ENCODE measurements at places on chromosomes 1 and 21. TPM values are rescaled to one million over a fixed set of nuclear protein-coding genes. Genes with fewer than 3 reads are reported as not detected.

Gene SMIM12
- total RNA-seq = 8.6 TPM

Gene KLF17
- 0.31 TPM for total RNA-seq

Gene CHD5
- total RNA-seq = 40.9 TPM

Gene GJC2
- 1.1 TPM for total RNA-seq

Gene TTC24
- not detected for total RNA-seq

Gene TAS1R1
- not detected for total RNA-seq

Gene CFAP141
- not detected for total RNA-seq

Gene ZNF593OS
- not detected for total RNA-seq

Gene SLAMF8
- total RNA-seq = not detected

Gene KRTAP12-2
- not detected for total RNA-seq

Gene F13B
- total RNA-seq = not detected

Gene F5
- under 0.01 TPM for total RNA-seq

Gene DIRAS3
- total RNA-seq = 0.94 TPM

Gene EXO1
- 3.4 TPM for total RNA-seq

Gene TNFSF4
- 1.6 TPM for total RNA-seq

Gene CORT
- 3.0 TPM for total RNA-seq

Gene AGBL4
- total RNA-seq = 3.4 TPM

Gene RASAL2
- total RNA-seq = 41.8 TPM

Gene PRDM16
- 6.7 TPM for total RNA-seq

Gene TEX38
- not detected for total RNA-seq

Gene TSSK3
- total RNA-seq = not detected

Gene ZNF436
- 95.8 TPM for total RNA-seq

Gene OR2AK2
- 0.78 TPM for total RNA-seq

Gene FAM163A
- total RNA-seq = under 0.01 TPM

Gene NEK2
- 3.3 TPM for total RNA-seq

Gene CCDC17
- total RNA-seq = 0.47 TPM

Gene CNR2
- total RNA-seq = not detected

Gene SYT14
- total RNA-seq = 65.8 TPM

Gene GJA8
- total RNA-seq = not detected

Gene FOXD2
- total RNA-seq = 0.31 TPM

Gene ADGRB2
- total RNA-seq = 75.0 TPM

Gene CCDC30
- total RNA-seq = 15.4 TPM

Gene HES3
- not detected for total RNA-seq

Gene KLHL12
- total RNA-seq = 37.0 TPM

Gene OR2L2
- 1.4 TPM for total RNA-seq

Gene ITGB2
- total RNA-seq = 9.2 TPM

Gene C1orf105
- not detected for total RNA-seq

Gene SPATA21
- not detected for total RNA-seq

Gene RIPK4
- 0.47 TPM for total RNA-seq

Gene C1QA
- 10.9 TPM for total RNA-seq

Gene WDTC1
- 20.9 TPM for total RNA-seq

Gene C1orf56
- total RNA-seq = 3.4 TPM

Gene ADARB1
- 17.0 TPM for total RNA-seq

All from occipital lobe (tissue), 3 donors.